Immature natural killer cell (primary cell): ENCODE measurements at places on chromosomes 7 and 10. TPM values are rescaled to one million over a fixed set of nuclear protein-coding genes. Genes with fewer than 3 reads are reported as not detected.

The PLXDC2 gene
- 9.2 TPM for polyA plus RNA-seq

The FAM25C gene
- polyA plus RNA-seq: not detected

The COBL gene
- not detected for polyA plus RNA-seq

The EVX1 gene
- not detected for polyA plus RNA-seq

The EPHA1 gene
- not detected for polyA plus RNA-seq

The GPR37 gene
- not detected for polyA plus RNA-seq

The PLEKHS1 gene
- polyA plus RNA-seq: not detected

The PTPRN2 gene
- 1.9 TPM for polyA plus RNA-seq

The NCF1 gene
- 2.3 TPM for polyA plus RNA-seq

The ALOX5 gene
- 0.99 TPM for polyA plus RNA-seq

The CHST15 gene
- 0.20 TPM for polyA plus RNA-seq

The PRSS2 gene
- polyA plus RNA-seq: not detected
